ENCODE measurements at places on chromosomes 1 and 21. TPM values are rescaled to one million over a fixed set of nuclear protein-coding genes. Genes with fewer than 3 reads are reported as not detected.

SLC6A9 gene
- 5.1 TPM for polyA plus RNA-seq

SLC44A5 gene
- 0.54 TPM for polyA plus RNA-seq

RGS13 gene
- 0.15 TPM for polyA plus RNA-seq

FCRL6 gene
- not detected for polyA plus RNA-seq

LCE1C gene
- polyA plus RNA-seq = not detected

PFDN2 gene
- 66.3 TPM for polyA plus RNA-seq

OR10Z1 gene
- polyA plus RNA-seq = 0.10 TPM

SYCP1 gene
- not detected for polyA plus RNA-seq

HES3 gene
- polyA plus RNA-seq = not detected

CADM3 gene
- 0.92 TPM for polyA plus RNA-seq

GNL2 gene
- 45.7 TPM for polyA plus RNA-seq

LCE1A gene
- polyA plus RNA-seq = not detected

GNG4 gene
- polyA plus RNA-seq = 0.28 TPM

HAX1 gene
- polyA plus RNA-seq = 67.5 TPM

POGK gene
- 12.3 TPM for polyA plus RNA-seq

JAK1 gene
- polyA plus RNA-seq = 63.3 TPM

COG2 gene
- polyA plus RNA-seq = 23.9 TPM

AGRN gene
- 51.3 TPM for polyA plus RNA-seq

LAMB3 gene
- 0.81 TPM for polyA plus RNA-seq

SRSF4 gene
- 74.1 TPM for polyA plus RNA-seq

LCE2A gene
- polyA plus RNA-seq = not detected

SLC6A17 gene
- polyA plus RNA-seq = 0.83 TPM

SPRR4 gene
- polyA plus RNA-seq = not detected

LZIC gene
- polyA plus RNA-seq = 53.9 TPM

TMEM82 gene
- not detected for polyA plus RNA-seq

CYYR1 gene
- polyA plus RNA-seq = 16.7 TPM

AXDND1 gene
- not detected for polyA plus RNA-seq

NUF2 gene
- polyA plus RNA-seq = 7.7 TPM

SCAF4 gene
- polyA plus RNA-seq = 25.1 TPM

FNDC10 gene
- 3.0 TPM for polyA plus RNA-seq

Measured in hindlimb muscle (tissue), 1 donor.